ENCODE measurements at places on chromosomes 11 and 22. TPM values are rescaled to one million over a fixed set of nuclear protein-coding genes. Genes with fewer than 3 reads are reported as not detected.

DNA sequence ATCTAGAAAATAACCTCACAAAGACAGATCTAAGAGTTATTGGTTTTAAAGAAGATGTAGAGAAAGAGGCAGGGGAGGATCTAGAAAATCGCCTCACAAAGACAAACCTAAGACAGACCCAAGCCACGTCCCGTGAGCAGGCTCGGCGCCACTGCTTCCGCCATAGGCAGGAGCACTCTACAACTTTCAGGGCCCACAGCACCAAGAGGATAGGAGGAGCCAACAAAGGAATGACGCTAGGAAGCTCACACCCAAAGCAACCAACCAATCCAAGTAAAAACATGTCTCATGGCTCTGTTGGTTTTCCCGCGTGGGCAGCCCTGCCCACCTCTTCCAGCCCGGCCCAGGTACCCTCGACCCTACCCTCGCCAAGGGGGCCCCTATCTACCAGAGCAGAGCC is 4167.4 kb upstream of the OR11H1 start:
- H3K27ac ChIP-seq = no peak overlapping the region
- peaks cover 2% of the 10 kb centered on the region for H3K36me3 ChIP-seq
- H3K27me3 ChIP-seq = no peaks in the 10 kb centered on the region
- H3K4me3 ChIP-seq = no peak overlapping the region
- DNase-seq = no peak

GRCh38 chr22:20141186-20142077 is 9.4 kb downstream of the CCDC188 start:
- peaks cover 11% of the 10 kb centered on the region for H3K4me1 ChIP-seq
- H3K36me3 ChIP-seq = peaks cover 3% of the 10 kb centered on the region
- H3K4me3 ChIP-seq = no peak overlapping the region
- DNase-seq = no peak
- H3K27ac ChIP-seq = no peak overlapping the region
- no peaks in the 10 kb centered on the region for H3K27me3 ChIP-seq

DNA sequence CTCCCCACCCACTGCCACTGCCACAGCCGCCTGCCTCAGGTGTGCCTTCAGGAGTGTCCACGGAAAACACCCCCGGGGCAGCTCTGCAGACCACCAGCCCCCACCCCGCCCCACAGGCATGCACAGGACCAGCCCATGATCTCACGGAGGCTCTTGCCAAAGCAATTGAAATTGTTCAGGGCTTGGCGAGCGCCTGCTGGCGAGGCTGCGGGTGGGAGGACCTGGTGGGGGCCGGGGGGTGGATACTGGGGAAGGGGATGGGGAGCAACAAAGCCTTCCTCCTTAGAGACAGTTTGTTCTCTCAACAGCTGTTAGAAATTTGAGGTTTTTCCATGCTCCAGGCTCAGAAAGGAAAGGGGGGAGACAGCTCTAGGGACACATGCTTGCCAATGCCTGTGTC is 274.7 kb downstream of the MN1 start:
- no peaks in the 10 kb centered on the region for H3K4me1 ChIP-seq
- H3K27me3 ChIP-seq = no peaks in the 10 kb centered on the region
- no peak for DNase-seq
- no peaks in the 10 kb centered on the region for H3K36me3 ChIP-seq

DNA sequence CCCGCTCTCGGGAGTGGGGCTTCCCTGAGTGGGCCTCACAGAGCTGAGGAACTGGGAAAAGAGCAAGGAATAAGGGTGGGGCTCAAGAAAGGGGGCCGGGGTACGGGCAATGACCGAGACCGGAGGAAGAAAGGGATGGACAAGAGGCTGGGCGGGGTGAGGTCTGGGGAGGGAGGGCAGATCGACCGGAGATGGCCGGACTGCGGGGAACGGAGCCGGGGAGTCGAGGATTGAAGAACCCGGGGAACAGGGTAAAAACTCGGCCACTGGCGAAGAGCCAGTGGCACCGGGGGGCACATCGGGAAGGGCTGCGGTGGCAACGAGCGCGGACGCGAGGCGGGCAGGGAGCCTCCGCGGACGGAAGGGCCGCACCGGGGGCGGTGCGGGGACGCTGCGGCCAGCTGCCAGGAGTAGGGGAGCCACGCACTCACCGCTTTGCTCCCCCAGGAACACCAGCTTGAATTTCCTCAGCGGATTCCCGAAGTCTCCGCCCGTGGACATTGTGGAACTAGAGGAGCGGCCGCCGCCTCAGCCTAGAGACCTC is 667 bp downstream of the RAB6A start:
- H3K4me3 ChIP-seq = peak overlapping the region; percentile 87
- no peak for DNase-seq
- H3K36me3 ChIP-seq = peaks cover 7% of the 10 kb centered on the region
- H3K27ac ChIP-seq = peak overlapping the region; percentile 82
- H3K4me1 ChIP-seq = peaks cover 23% of the 10 kb centered on the region

GRCh38 chr22:21677606-21678443 is 12.0 kb downstream of the PPIL2 start:
- H3K36me3 ChIP-seq = peaks cover 37% of the 10 kb centered on the region
- no peak for DNase-seq
- H3K4me3 ChIP-seq = no peak overlapping the region
- H3K27ac ChIP-seq = no peak overlapping the region
- peaks cover 6% of the 10 kb centered on the region for H3K4me1 ChIP-seq

- H3K4me3 ChIP-seq = no peak overlapping the region
- H3K27ac ChIP-seq = peak overlapping the region; percentile 13
- H3K36me3 ChIP-seq = peaks cover 36% of the 10 kb centered on the region
- peaks cover 32% of the 10 kb centered on the region for H3K4me1 ChIP-seq
- H3K27me3 ChIP-seq = no peaks in the 10 kb centered on the region
These were observed 4.8 kb downstream of the SDF2L1 start for GRCh38 chr22:21646608-21647590.

DNA sequence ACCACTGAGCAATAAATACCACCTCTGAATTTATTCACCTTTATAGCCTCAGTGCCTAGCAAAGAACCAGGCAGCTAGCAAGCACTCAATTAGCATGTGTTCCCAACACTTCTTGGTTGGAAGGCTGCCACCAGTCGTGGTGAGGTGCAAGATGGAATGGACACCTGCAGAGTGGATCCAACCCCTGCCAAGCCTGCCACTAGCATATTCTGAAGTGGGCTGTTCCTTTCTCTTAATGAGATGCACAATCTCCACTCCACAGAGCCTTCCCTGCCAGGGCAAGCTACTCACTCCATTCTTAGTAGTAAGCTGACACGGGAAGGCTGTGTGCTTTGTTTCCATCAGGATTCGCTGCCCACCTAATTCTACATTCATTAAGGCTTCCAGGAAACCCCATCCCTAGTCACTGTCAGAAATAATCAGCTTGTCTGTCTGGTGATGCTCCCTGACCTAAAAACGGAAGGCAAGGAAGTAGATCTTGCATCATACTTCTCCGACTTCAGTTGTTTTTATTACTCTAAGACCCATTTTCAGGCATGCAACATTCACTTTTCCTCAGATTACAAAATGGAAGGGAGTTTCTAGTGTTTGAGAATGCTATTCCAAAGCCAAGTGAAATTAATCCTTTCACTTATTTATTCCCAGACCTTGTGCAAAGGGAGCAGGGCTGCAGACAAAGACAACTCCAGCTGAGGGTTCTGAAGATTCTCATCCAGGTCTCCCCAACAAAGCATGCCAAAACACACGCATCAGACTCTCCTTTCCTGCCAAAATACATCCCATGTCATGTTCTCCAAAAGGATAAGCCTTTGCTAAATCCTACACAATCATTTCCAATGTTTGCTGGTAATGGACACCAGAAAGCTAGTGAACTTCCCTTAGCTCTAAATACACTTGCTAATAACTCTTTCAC is 128.0 kb downstream of the TENM4 start:
- no peak overlapping the region for H3K27ac ChIP-seq
- peaks cover 3% of the 10 kb centered on the region for H3K27me3 ChIP-seq
- no peaks in the 10 kb centered on the region for H3K4me1 ChIP-seq
- DNase-seq = no peak

Gene CTSW
- 126 TPM for total RNA-seq

Gene SULT4A1
- total RNA-seq = not detected

Gene C11orf42
- not detected for total RNA-seq

Data from activated CD8-positive, alpha-beta T cell treated with anti-CD3 and anti-CD28 coated beads for 36 hours (primary cell).